Stimulated activated CD8-positive, alpha-beta memory T cell treated with anti-CD3 and anti-CD28 coated beads, Interleukin-12 subunit alpha, Interleukin-12 subunit beta, amount 100 ng/mL, for 1 hour (primary cell): ENCODE measurements at places on chromosomes 2 and 18.

DNA sequence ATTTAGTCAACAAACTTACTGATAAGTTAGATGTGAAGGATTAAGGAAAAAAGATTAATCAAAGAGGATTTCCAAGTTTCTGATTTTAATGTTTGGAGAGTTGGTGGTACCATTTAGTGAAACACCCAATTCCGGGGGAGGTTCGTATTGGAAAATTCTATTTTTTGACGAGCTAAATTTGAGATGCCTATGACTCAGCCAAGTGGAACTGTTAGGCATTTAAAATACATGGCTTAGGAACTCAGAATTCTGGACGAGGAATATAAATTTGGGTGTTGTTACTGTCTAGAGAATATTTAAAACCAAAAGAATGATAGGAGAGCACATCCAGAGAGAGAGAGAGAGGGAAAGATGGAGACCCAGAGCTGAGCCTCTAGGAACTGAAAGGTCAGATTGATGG, 103.6 kb downstream of the TMX3 start:
- no peak for DNase-seq

GRCh38 chr18:57901825-57902589, 98.9 kb upstream of the ATP8B1 start:
- no peak for DNase-seq

- peak; percentile 28 for DNase-seq
These were observed 109.9 kb upstream of the CAB39 start for GRCh38 chr2:230602562-230603230.

DNA sequence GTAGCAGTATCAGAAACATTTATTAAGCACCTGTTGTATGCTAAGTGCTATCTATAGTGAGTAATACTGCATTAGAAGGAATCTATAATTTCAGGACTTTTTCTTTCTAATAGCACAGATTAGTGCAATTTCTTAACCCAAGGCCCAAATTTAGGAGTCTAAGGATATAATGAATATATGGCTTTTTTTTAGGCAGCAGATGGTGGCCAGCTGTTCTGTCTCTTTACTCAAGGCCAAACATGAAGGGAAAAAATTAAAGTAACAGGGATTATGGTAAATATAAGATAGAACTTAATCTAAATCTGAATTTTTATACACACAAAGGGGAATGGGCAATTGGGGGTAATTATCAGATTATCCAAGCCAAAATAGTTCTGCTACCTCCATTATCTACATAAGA, 230.6 kb upstream of the SP5 start:
- no peak for DNase-seq

GRCh38 chr18:79786304-79786703, 11.4 kb upstream of the KCNG2 start:
- DNase-seq = no peak

- no peak for DNase-seq
These were observed 20.4 kb downstream of the GPC1 start for GRCh38 chr2:240455647-240456446.

DNA sequence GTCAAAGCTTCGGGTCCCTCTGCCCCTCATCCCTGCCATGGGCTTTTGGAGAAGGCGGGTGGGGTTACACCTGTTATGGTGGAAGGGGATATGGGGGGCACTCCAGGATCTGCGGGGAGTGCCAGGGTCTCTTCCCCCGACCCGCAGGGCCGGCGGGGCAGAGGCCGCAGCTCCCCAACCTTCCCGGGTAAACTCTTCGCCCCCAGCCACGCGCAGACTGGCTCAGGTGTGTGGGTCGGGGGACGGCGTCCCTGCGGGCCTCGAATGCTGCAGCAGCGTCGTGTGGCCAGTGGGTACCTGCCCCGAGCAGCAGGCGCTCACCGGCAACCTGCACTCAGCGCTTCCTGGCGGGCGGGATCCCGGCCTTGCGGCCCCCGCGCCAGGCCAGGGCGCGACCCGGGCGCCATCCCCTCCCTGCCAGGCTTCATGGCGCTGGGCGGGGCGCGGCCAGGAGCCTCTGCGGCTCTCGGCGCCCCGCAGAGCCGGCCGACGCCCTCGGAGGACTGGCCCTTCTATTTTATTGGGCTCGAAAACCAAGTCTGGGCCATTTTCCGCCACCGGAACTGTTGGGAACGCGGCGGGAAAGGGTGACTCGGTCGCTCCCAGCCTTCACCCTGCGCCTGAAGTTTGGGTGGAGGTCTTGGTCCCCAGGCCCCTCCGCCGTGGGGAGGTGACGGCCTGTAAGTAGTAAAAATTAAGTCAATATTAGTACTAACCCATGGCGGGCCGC, 4.5 kb downstream of the GBX2 start:
- no peak for DNase-seq

DNA sequence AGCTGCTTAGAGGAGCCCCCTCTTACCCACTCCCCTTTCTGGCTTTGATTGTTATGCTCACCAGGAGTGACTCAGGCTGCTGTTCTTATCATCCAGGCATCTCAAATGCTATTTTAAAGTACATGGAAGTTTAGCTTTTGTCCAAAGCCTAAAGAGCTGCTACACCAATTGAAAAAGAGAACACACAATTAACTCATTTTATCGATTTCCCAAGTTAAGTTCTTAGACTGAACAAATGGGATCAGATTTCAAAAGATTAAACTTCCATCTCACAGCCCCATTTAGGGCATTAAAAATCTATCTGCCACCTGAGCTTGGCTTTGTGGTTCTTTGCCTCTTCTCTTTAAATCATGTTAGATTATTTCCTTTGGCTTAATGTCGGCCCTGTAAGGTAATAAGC, 81.2 kb downstream of the MYO5B start:
- DNase-seq = no peak

DNA sequence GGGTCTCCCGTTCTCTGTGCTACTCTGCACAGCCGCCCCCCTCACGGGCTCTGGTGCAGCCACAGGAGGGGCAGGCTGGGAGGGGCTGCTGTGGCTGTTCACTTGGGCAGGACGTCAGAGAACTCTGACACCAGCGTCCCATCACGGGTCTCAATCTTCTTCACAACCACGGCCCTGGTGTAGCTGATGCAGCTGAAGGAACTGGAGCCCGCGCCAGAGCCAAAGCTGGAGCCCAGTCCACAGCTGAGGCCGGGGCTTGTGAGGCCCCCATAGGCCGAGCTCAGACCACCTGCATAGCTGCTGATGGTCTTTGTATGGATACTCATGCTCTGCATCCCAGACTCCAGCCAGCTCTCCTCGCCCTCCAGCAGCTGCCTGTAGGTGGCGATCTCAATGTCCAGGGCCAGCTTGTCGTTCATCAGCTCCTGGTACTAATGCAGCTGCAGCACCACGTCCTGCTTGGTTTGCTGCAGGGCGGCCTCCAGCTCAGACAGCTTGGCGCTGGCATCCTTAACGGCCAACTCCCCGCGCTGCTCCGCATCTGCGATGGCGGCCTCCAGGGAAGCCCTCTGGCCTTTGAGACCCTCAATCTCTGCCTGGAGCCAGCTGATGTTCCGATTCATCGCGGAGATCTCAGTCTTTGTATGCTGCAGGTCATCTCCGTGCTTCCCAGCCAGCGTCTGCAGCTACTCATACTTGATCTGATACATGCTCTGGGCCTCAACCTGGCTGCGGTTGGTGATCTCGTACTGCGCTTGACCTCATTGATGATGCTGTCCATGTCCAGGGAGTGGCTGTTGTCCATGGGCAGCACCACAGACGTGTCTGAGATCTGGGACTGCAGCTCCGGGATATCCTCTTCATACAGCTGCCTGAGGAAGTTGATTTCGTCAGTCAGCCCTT, 7.4 kb upstream of the DUSP19 start:
- DNase-seq = no peak

- no peak for DNase-seq
These were observed 111.0 kb upstream of the MAP4K3 start for GRCh38 chr2:39547811-39548719.

GRCh38 chr18:29779096-29779495, 1263.4 kb downstream of the DSC3 start:
- no peak for DNase-seq

- no peak for DNase-seq
These were observed 688 bp upstream of the ARHGAP28 start for GRCh38 chr18:6728809-6729246.

GRCh38 chr18:23284629-23285028, 149.3 kb downstream of the CABLES1 start:
- no peak for DNase-seq

- no peak for DNase-seq
These were observed 33.1 kb downstream of the LRRFIP1 start for GRCh38 chr2:237660381-237660900.

DNA sequence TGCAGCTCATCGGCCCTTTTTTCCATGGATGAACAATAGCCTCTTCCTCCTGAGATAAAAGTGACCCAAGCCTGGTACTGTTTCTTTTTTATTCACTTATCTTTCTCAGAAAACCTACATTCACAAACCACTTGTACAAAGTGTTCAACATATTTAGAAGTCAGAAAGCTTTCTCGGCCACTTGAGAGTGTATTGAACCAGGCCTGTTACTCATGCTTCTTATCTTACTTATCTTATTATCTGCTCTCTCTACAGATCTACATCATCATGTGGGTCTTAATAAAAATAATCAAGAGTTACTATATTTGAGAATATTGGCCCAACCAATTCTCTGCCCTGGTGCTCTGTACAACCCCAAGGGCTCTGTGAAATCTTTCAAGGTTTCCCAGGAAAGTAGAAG, 242.1 kb downstream of the MREG start:
- DNase-seq = no peak

DNA sequence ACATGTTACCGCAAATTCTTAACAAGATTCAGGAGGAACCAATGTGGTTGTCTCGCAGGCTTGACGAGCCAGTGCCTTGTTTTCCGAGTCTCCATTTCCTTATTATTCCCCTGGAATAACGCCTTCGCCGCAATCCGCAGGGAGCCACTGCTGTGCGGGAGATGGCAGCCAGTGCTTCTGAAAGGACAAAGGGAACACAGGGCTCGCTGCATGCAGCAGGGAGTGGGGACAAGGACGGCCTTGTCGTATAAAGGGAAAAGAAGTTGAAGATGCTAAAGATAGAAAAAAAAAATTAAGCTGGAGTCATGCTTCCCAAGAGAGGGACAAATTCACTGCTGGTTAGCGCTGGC, 221.4 kb downstream of the NDUFA10 start:
- DNase-seq = no peak

DNA sequence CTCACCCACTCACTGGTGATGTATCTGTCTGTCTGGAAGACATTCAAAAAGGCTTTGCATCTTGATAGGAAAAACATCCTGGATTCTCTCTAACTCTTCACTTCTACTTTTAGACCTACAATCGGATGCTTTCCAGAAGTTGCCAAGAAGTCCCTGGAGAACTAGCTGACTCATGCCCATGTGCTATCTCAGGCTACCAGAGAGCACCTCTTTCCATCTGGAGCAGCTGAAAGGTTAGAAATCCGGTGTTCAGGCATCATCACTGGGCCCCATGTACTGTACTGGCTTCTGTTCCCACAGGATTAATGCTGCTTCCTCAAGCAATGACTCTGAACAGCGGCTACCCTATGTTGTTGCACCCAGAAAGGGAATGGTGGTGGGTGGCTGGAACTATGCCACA, 259.0 kb downstream of the NBAS start:
- DNase-seq = no peak

GRCh38 chr18:9596226-9596625, 18.1 kb downstream of the PPP4R1 start:
- DNase-seq = no peak

DNA sequence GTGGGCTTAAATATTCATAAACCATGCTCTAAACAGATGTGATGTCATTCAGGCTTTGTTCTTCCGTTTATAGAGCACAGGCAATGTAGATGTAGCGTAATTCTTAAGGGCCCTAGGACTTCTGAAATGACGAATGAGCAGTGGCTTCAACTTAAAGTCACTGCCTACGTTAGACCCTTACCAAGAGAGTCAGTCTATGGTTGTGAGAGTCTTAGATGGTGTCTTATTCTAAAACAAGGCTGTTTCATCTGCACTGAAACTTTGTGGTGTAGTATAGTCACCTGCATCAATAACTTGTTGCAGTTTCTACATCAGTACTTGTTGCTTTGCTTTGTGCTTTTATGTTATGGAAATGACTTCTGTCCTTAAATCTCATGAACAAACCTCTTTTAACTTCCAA, 56.0 kb downstream of the PIK3C3 start:
- no peak for DNase-seq

DNA sequence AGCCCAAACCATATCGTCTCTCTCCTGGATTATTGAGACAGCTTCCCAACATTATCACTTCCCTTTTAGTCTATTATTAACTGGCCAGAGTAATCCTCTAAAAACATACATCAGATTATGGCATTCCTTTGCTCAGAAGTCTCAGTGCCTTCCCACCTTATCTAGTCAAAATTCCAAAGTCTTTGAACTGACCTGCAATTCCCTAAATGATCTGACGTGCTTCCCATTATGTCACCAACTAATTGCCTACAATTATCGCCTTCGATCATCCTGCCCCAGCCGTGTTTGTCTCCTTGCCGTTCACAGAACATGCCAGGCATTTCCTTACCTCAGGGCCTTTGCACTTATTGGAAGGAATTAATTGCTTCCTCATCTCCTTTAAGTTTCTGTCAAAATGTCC, 332.4 kb downstream of the IRS1 start:
- no peak for DNase-seq

- DNase-seq = no peak
These were observed 8.9 kb downstream of the ASPRV1 start for GRCh38 chr2:69952336-69953115.

DNA sequence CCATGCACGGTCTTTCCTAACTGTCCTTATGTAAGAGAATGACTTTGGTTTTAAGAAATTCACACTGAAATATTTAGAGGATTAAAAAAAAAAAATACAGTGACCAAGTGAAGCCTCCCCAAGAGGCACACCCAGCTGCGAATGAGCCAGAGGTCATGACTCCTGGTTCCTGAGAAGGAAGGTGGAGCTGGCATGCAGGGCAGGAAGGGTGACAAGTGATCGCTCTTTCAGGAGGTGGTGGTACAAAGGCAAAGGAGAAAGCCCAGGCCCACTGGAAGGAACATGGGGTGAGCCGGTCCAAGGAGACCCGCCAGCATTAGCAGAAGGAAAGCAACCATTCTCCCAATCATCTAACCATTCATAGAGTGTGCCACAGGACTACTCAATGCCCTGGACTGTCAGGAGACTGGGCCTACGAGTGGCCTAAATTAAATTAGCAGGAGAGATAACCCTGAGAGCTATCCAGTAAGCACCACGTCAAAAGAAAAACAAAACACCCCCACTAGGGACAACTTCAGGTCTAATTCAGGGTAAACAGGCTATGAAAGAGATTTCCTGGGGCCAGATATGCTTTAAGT, 7.8 kb downstream of the INO80C start:
- no peak for DNase-seq
